Activated T-helper 1 cell treated with anti-CD3 and anti-CD28 coated beads, Interleukin-2, amount 50 U/mL, for 16 hours (primary cell): ENCODE measurements at places on chromosomes 7 and 10.

DNA sequence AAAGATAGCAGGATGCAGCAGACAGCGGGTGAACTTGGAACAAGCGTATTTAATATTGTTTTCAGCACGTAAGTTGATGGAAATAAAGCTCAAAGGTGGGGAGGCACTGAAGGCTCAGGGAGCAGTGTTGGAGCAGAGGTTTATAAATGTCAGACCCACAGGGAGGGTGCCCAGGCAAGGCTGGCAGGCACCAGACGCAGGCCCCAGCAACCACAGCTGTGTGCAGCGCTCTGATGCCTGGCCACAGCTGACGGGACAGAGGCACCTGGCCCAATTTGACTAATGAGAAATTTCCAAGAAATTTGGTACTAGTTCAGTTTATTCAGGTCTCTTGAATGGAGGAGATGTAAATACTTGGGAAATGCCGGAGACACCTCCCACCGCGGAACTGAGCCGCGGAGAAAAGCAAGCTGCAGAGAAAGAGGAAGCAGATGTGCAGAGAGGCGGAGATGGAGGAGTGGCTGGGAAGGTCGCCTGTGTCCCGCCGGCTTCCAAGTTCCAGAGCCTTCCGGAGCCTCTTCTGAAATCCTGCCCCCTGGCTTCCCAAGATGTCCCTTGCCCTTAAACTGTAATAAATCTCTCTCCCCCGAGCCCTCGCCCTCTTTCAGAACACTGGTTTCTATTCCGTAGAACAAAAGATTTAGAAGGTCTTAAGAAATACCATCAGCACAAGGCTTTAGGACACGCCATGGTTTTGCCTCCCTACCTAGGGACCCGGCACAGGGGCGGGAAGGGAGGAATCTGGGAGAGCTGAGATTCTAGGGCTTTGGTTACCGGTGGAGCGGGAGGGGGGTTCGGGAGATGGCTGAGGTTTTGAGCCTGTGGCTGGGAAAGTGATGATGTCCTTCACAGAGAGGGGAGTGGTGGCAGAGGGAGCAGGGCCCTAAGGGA lies 38.4 kb upstream of the PLXNA4 start:
- no peak for DNase-seq

GRCh38 chr7:158917818-158918217 lies 61.5 kb downstream of the DYNC2I1 start:
- no peak for DNase-seq

GRCh38 chr10:34198953-34199352 lies 616.1 kb downstream of the PARD3 start:
- DNase-seq, result no peak

DNA sequence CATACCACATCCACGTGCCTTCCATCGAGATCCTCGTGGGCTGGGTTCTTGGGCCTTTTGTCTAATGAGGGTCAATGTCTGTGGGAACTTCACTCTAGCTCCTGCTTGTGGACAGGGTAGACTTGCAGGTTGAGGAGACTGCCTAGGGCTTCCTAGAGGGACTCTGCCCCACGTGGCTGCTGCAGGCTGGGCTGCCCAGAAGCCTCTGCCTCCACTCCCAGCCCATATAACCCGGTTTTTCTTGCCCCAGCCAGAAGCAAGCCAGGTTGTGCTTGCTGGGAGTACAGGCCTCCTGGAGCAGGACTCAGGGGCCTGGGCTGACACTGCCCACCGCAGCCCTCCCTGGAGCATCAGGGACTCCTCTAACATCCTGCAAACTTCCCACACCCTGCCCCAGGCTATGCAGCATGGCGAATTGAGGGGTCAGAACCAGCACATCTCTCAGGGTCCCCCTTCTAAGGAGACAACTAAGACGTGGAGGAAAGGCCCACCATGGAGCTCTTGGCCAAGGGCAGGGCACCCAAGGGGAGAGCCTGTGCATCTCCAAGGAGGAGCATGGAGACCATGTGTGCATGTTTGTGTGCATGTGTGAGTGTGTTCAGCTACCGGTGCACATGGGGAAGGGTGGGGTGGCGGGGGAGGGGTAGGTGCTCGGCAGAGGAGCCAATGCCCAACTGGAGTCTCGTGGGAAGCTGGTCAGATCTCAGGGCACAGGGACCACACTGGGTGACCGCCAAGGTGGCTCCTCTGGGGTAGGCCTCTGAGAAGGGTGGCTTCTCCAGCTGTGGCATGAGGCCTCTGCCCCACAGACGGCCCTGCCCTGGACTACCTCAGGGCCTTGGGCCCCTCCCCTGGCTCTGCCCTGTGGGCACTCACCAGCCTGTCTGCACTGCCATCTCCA lies 62.6 kb downstream of the RASGEF1A start:
- DNase-seq, result no peak

GRCh38 chr7:77991656-77992055 lies 193.1 kb downstream of the PHTF2 start:
- DNase-seq, result no peak

- DNase-seq, result no peak
Observed at GRCh38 chr7:135186841-135187253, 16.3 kb upstream of the CYREN start.

- no peak for DNase-seq
Observed at GRCh38 chr10:100894033-100894432, 18.7 kb upstream of the SLF2 start.

DNA sequence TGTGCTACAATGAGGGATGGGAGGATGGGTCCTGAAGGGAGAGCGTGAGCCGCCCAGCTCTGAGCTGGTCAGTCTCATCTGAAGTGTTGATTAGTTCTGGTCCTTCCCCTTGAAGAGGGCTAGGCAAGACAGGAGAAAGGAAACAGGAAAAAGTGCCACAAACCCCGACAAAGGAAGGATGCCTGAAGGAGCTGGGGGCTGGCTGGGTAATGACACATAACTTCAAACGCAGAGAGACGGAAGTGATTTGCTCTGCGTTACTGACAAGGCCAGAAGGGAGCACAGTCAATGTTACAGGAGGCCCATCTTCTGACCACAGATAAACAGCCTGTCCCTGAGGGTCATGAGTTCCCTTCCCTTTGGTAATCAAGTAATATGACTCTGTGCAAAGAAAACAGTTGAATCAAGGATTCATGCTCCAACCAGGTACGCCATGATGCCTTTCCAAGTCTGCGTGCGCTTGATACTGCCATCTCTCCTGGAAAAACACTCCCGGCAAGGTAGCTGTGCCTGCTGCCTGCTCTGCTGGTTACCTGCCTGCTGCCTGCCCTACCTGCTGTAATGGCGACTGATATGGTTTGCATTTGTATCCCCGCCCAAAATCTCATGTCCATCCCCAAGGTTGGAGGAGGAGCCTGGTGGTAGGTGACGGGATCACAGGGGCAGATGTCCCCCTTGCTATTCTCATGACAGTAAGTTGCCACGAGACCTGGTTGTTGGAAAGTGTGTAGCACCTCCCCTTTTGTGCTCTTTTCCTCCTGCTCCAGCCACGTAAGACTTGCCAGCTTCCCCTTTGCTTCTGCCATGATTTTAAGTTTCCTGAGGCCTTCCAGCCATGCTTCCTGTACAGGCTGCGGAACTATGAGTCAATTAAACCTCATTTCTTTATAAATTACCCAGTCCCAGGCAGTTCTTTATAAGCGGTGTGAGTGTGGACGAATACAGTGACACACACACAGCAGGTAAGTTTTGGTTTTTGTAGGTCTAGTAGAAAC lies 57.9 kb downstream of the GRB10 start:
- no peak for DNase-seq

- no peak for DNase-seq
Observed at GRCh38 chr10:124294811-124295770, 123.6 kb downstream of the OAT start.
